Activated CD4-positive, alpha-beta memory T cell treated with anti-CD3 and anti-CD28 coated beads for 36 hours (primary cell): ENCODE measurements at places on chromosomes 1 and 21. TPM values are rescaled to one million over a fixed set of nuclear protein-coding genes. Genes with fewer than 3 reads are reported as not detected.

The THEM5 gene
- not detected for total RNA-seq

DNA sequence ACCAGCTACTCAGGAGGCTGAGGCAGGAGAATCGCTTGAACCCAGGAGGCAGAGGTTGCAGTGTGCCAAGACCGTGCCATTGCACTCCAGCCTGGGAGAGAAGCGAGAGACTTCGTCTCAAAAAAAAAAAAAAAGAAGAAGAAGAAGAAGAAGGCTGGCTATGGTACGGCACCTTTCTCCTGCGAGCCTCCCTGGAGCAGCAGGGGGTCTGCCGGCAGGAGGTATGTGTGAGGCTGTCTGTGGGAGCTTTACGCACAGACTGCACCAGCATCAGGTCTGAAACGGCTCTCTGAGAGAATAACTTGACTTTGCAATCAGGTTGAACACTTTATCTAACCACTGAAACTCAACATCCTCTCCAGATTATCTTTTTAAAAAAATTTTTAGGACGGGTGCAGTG, 44.9 kb downstream of the CLSTN1 start:
- DNase-seq: no peak

DNA sequence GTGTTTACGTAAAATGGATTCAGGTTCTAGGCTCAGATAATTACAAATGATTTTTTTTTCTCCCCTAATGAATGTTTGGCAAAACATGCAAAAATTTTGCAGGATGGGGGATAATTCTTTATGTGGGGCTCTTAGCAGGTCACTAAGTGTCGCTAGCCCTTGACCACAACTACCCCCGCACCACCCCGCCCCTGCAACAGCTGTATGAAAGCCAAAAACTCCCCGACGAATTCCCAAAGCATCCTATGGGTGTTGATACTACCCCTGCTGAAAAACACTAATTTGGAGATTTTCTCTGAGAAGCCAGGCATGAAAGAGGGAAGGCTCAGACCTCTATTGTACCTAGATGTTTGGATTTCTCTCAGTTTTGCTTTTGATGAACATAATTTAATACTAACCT, 243.0 kb downstream of the TRABD2B start:
- no peak for DNase-seq

GRCh38 chr1:43232074-43232473, 37.7 kb upstream of the TMEM125 start:
- no peak for DNase-seq

GRCh38 chr1:117067533-117068370, 7.6 kb downstream of the TTF2 start:
- DNase-seq: peak; percentile 60

DNA sequence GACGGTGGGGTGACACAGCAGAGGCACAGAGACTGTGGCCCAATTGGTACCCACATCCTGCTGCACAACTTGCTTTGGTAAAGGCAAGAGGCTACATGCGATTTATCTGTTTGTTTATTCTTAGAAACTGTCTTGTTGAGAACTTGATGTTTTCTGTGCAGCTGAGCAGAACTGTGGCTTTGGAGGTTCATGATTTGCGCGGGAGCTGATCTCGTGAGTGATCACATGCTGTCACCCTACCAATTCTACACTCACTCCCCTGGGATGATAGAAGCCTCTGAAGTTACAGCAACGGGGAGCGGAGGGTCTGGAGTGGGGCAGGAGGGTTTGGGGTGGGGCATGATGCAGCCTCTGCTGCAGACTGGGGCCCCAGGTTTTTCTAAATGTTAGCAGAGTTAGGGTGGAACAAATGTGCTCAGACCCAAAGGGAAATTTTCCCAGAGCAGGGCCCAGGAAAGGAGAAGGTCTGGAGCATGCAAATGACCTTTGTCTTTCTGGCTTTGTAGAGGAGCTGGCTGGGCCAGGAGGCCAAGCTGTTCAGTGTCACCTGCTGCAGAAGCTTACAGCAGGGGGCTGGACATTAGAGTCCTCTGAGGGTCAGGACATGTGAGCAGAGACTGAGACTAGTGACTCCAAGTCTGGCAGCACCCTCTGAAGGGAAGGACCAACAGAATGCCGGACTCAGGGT, 83.6 kb downstream of the GRIK3 start:
- DNase-seq: no peak

GRCh38 chr1:109818988-109819764, 55.5 kb upstream of the EPS8L3 start:
- no peak for DNase-seq
